ENCODE measurements at places on chromosomes 3 and 15.

DNA sequence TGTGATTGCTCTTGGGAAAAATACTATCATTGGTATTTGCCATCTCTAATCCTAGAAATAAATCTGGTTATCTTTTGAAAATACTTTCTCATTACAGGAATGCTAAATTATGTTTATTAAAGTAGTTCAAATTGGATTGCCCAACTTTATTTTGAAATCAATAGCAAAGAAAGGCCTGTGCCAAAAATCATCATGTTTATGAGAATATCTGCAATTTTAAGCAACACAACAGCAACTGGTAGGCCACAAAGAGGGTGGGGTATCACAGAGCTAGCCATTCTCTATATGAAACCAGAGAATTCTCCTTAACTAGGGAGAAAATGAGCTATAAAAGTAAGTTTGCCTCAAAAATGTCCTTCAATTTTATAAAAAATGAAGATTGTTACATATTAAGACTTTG is 11.9 kb upstream of the TM4SF19 start:
- DNase-seq: no peak

DNA sequence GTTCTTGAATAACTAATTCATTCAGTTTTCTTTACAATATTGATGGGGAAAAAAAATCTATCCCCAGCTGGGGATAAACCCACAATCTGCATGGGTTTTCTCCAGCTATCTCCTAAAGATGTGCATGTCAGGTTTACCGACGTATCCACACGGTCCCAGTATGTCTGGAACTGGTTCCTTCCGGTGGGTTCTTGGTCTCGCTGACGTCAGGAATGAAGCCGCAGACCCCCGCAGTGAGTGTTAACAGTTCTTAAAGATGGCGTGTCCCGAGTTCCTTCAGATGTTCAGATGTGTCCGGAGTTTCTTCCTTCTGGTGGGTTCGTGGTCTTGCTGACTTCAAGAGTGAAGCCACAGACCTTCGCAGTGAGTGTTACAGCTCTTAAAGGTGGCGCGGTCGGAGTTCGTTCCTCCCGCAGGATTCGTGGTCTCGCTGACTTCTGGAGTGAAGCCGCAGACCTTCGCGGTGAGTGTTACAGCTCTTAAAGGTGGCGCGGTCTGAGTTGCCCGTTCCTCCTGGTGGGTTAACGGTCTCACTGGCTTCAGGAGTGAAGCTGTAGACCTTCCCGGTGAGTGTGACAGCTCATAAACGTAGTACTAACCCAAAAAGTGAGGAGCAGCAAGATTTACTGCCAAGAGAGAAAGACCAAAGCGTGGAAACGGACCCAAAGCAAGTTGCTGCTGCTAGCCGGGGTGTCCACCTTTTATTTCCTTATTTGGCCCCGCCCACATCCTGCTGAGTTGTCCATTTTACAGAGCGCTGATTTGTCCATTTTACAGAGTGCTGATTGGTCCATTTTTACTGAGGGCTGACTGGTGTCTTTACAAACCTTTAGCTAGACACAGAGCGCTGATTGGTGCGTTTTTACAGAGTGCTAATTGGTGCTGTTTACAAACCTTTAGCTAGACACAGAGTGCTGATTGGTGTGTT is 195.1 kb upstream of the NR2F2 start:
- DNase-seq: no peak

DNA sequence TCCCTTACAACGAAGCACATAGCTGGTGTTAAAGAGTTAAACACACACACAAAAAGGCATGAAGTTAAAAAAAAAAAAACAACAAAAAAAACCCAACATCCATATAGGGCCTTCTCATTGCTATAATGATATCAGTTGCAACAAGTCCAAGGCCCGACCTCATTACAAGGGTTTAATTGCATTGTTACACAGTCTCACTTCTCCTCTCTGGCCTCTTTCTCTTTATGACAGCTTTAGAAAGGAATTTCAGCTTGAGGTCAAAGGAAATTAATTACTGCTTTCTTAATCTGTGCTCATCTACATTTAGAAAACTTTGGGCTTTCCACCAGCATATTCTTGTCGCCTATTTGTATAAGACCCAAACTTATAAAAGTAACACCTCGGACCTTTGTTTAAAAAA is 342.1 kb downstream of the NR2F2 start:
- DNase-seq: no peak

GRCh38 chr3:147395899-147396711 is 10.2 kb downstream of the ZIC4 start:
- DNase-seq: no peak

DNA sequence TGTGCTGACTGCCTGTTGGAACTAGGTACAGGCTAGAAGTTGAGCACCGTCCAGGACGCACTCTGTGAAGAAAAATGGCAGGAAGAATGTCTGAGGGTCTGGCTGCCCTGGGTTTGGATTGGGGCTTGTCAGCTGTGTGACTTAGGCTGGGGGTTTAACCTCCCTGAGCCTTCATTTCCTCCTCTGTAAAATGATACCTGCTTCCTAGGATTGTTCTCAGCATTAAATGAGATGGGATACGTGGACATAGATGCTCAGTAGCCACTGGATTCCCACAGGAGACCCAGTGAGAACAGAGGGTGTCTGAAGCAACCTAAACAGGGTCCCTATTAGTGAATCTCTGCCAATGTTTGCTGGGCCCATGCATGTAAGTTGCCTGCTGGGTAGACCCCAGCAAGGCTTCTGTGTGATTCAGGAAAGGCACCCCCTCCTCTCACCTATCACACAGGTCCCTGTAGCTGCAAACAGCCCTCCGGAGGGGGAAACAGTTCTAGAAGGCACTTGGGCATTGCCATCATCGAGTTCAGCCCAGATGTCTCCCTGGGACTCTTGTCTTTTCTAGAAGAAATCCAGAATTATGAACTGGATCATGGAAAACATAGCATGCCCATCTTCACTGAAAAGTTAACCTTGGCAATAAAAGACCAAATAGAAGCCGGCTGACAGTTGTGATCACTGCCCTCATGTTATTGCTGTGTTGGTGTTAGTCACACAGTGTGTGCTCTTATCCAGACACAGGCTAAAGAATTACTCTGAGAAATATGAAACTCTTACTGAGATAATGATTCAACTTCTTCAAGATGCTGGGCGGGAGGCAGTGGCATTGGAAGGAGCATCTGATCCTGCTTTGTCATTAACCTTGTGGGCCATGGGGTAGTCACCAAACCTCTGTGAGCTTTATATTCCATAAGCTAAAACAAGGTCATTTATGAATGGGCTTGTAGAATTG is 64.5 kb downstream of the SMAD6 start:
- DNase-seq: no peak

GRCh38 chr3:98890965-98891910 is 10.3 kb downstream of the DCBLD2 start:
- no peak for DNase-seq

- no peak for DNase-seq
Observed at GRCh38 chr3:32484436-32484835, 18.2 kb downstream of the CMTM6 start.

DNA sequence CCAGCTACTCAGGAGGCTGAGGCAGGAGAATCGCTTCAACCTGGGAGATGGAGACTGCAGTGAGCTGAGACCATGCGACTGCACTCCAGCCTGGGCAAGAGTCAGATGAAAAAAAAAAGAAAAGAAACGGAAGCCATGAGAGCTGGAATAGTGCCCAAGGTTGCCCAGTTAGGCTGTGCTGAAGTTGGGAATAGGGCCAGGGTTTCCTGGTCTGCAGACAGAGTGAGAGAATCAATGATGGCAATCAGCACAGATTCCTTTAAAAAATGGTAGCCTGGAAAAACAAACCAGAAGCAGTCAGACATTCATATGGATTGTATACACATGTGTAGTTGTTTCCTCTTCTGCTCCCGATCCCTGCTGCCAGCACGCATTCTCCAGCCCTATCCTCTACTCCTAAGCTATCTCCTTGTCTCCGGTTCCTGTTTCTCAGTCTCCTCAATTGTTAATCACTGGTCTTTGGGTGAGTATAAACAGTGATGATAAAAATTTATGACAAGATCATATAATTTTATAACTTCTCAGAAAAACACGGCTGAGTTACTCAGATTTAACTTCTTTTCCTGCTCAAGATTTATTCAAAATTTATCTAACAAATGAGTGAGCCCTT is 316.2 kb upstream of the UMPS start:
- DNase-seq: no peak
